ENCODE measurements at places on chromosomes 5 and 9.

DNA sequence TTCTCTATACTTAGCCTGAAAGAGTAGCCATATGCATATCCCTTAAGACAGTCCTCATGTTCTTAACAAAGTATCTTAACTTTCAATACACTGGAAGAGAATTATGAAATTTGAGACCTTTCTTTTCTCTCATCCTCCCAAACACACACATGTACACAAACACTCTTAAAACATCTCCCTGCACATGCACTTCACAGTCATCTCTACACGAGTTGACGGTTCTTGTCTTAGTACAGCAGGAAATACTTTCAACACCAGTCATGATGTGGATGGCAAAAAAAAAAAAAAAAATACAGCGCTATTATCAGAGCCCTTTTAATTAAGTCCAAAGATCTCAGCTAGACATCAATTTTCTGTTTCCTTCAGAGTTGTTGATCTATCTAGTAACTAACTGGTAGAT lies 43.6 kb upstream of the PCSK1 start:
- no peak for DNase-seq

- DNase-seq = no peak
Observed at GRCh38 chr5:116361171-116361967, 213.3 kb downstream of the SEMA6A start.

DNA sequence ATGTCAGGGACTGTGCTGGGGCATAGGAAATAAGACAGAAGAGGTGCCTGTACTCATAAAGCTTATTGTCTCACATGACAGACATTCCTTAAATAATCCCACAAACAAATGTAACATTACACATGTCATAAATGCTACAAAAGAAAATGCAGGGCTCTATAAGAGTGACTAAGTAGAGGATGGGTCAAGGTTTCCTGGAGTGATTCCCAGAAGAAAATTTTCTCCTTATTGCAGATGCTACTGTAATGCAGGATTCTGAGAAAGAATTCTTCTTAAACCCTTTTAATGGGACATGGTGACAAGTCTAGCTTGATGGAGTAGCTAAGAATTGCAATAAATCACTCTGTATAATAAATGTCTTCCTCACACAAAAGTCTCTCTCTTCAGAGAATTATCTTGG lies 55.7 kb downstream of the SH3TC2 start:
- no peak for DNase-seq

GRCh38 chr5:139571966-139572365 lies 10.8 kb downstream of the UBE2D2 start:
- no peak for DNase-seq

DNA sequence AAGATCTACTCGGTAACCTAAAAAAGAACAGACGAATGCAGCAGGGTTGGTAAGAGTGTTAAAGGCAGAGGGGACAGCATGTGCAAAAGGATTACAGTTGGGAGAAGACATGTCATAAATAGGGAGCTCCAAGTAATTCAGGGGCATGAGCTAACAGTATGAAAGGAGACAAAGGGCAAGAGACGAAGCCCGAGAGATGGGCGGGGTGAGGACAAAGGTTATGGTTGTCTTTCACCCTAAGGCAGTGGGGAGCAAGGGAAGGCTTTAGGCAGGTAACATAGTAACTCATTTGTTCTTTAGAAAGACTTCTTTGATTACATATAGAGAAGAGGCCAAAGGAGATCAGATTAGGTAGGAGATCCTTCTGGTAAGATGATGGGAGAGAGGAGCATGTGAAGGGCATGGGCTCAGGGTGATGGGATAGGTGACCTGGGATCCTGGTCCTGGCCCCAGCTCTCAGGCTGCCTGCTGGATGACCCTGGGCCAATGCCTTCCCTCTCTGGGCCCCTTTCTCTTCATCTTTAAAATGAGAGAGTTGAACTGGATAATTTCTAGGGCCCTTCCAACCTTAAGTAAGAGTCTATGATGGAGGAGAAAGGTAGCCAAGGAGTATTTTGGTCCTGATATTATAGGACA lies 19.5 kb downstream of the MORN5 start:
- DNase-seq = no peak

DNA sequence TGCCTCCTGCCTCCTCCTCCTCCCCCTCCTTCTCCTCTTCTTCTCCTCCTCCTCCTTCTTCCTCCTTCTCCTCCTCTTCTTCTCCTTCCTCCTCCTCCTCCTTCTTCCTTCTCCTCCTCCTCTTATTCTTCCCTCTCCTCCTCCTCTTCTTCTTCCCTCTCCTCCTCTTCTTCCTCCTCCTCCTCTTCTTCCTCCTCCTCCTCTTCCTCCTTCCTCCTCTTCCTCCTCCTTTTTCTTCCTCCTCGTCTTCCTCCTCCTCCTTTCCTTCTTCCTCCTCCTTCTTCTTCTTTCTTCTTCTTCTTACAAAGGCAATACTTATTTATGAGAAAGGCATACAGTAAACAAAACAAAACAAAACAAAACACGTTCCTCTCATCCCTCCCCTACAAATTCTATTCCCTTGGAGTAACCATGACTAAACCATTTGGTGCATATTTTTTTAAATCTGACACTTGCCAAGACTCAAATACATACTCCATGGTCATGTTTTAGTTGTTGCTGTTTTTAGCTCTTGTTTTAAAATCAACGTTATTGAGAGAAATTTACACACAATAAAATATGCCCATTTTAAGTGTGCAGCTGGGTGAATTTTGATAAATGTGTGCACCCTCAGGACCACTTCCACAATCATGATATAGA lies 135.6 kb downstream of the FOXD1 start:
- no peak for DNase-seq
